ENCODE measurements at places on chromosomes 4 and X.
A peak's percentile ranks its signal among the peaks of the same experiment; 100 is the strongest.

- DNase-seq = no peak
Measured at GRCh38 chrX:13463608-13464007, 105.8 kb upstream of the EGFL6 start.

- DNase-seq = peak; percentile 35
Measured at GRCh38 chr4:89101256-89102161, 9.8 kb upstream of the TIGD2 start.

DNA sequence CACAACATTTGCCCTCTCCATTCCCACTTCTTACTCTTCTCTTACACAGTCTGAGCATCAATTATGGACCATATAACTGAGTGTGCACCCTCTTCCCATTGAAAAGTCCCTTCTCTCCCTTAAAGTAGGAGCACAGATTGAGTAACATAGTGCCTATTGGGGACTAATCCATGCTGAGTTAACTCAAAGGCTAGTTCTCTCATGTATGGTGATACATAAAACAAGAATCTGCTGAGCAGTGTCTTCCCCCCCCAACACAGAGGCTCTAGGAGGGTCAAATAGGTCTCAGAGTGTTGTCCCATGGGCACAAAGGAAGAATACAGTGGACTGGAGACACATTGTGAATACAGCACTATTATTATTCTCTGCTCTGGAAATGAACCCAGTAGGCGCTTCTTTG, 274.6 kb upstream of the BOD1L1 start:
- DNase-seq = no peak

- no peak for DNase-seq
Measured at GRCh38 chrX:73832319-73832718, 269.3 kb downstream of the CHIC1 start.

DNA sequence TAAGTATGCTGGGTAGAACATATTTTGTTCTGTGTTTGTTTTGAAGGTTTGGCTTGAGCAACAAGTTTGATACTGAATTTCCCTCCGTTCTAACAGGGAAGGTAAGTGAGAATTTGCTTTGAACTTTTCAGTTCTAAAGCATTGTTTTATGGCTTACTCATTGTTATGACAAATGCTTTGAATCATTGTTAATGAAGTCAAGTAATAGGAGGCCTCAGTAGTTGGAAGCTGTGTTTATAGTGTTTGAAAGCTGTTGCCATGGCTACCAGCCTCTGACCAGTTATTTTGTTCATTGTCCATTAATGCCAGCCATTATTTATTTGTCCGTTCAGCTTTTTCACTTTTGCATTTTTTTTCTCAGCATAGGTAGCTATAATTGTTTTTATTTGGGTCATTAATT, 14.4 kb downstream of the CHIC1 start:
- DNase-seq = no peak
